Cardiac muscle cell (in vitro differentiated cells and primary cell): ENCODE measurements at places on chromosomes 13 and 19. TPM values are rescaled to one million over a fixed set of nuclear protein-coding genes. Genes with fewer than 3 reads are reported as not detected.

The NLRP5 gene
- not detected in 2 replicates for total RNA-seq

DNA sequence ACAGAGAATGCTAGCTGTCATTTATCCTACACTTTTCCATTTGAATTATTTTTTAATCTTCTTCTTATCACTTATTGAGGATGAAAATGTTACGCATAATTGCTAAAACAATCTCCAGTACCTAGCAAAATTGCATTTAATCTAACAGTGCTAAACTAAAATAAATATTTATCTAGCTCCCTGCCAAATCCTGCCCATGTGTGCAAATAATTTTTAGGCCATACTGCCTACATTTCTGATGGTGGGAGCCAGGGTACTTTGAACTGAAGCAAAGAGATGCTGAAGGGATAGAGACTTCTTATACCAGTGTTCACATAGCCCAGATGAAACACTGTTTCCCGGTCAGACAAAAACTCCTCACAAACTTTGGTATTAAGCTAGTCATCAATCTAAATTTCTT, 1268.7 kb upstream of the PCDH20 start:
- DNase-seq: no peak

GRCh38 chr13:33676045-33676989, 141.6 kb upstream of the RFC3 start:
- DNase-seq: peak; percentile 76

DNA sequence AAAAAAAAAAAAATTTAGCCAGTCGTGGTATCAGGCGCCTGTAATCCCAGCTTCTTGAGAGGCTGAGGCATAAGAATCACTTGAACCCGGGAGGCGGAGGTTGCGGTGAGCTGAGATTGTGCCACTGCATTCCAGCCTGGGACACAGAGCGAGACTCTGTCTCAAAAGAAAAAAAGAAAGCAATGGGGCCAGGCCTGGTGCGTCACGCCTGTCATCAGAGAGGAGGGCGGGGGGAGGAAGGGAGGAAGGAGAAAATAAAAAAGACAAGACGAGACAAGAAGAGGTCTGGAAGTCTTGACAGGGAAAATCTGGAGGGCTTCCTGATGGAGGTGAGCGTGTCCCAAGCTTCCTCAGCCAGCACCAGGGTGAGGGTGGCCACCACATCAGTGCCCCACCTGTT, 54.9 kb upstream of the PTPRS start:
- no peak for DNase-seq

The NTN5 gene
- total RNA-seq: 0.07 and 4.1 TPM in 2 replicates

DNA sequence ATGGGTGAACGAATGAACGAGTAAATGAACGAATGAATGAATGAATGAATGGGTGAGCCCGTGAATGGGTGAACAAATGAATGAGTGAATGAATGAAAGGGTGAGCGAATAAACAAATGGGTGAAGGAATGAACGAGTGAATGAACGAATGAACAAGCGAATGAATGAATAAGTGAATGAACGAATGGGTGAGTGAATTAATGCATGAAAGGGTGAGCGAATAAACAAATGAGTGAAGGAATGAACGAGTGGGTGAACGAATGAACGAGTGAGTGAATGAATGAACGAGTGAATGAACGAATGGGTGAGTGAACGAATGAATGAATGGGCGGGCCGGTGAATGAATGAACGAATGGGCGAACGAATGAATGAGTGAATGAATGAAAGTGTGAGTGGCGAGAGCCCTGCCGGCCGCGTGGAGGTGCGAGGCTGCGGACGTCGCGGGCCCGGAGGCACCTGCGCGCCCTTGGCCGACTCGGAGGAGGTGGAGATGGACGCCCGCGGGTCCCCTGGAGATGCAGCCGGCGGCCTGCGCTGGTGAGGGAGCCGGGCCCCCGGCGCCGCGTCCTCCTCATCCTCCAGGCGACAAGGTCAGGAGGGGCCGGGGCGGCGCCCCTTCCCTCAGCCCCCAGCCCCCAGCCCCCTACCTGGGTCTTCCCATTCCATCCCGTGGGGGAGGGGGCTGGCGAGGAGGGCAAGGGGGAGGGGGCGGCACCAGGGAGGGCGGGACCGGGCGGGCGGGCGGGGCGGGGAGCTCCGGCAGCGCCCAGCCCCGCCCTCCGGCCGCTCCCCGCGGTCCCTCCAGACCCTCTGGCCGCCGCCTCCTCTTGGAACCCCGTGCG, 15.4 kb downstream of the ANKRD24 start:
- peak; percentile 56 for DNase-seq

The NAPSA gene
- total RNA-seq: 0.32 and 3.5 TPM in 2 replicates

The KCNN4 gene
- total RNA-seq: 0.60 and 1.5 TPM in 2 replicates

DNA sequence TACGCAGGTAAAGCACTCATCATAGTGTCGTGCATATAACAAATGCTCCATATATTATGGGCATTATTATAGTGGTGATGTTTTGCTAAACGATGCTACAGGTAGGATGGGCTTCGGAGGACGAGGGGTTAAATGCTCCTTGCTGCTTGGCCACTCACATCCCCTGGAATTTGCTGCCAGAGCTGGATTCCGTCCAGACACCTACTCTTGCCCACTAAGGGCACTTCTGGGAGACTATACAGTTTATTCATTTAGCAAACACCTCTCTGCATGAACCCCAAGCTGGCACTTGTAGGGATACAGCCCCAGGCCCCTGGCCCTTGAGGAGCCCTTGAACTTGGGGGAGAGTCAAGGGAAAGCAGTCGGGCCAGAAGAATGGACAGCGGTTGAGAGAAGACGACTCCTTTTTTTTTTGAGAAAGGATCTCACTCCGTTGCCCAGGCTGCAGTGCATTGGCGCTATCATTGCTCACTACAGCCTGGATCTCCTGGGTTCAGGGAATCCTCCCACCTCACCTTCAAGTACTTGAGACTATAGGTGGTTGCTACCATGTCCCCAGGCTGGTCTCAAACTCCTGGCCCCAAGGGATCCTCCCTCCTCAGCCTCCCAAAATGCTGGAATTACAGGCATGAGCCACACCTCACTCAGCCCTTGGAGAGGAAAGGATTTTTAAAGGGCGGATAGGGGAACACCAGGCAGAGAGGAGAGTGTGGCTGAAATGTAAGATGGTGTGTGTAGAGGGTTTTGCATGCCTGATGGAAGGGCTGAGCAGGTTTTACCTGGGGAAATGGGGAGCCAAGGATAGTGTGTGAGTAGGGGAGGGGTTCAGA, 1.1 kb upstream of the MRPL34 start:
- DNase-seq: no peak

GRCh38 chr19:49818649-49819370, 721 bp downstream of the MED25 start:
- no peak for DNase-seq

- no peak for DNase-seq
These were observed 85.5 kb downstream of the ELF1 start for GRCh38 chr13:40933508-40934204.

DNA sequence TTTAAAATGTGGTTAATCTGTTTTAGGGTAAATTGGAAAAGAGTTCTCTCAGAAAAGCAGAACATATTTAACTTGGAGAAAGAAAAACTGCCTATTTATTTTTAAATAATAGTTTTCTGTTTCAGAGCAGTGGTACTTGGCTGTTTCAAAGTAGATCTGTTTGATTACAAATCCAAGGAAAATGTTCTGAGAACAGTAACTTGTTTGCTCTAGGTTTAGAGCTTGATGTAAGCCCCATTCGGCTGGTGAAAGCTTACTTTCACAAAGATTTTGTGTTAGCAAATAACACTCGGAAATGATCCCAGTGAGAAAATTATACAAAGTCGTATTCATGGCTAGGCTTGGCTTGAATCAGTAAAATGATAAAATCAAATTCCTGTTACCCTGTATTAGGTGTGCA, 395.8 kb upstream of the GPC6 start:
- no peak for DNase-seq

The CRX gene
- 0.11 and 0.15 TPM in 2 replicates for total RNA-seq

DNA sequence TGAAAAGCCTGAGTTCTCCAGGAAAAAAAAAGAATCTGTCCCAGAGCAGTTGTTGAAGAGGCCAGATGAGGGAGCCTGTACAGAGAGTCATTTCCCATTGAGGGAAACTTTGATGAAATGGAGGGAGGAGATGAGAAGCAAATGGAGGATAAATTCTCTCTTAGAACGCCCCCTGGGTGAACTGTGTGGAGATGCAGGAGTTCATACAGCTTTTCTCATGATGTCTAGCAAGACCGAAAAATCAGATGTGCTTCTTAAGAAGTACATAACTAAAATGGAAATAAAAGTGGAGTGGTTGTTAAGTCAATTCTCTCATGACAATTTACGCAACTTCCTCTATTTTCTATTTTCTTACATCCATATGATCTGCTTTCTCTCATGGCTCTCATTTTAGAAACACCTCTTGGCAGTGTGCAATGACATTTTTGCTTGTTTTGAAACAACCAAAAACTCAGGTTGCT, 1263.1 kb downstream of the PCDH9 start:
- peak; percentile 5 for DNase-seq

The RHPN2 gene
- total RNA-seq: 21.7 and 26.6 TPM in 2 replicates

- DNase-seq: peak; percentile 17
These were observed 219.2 kb downstream of the ENOX1 start for GRCh38 chr13:43567608-43568007.

- no peak for DNase-seq
These were observed 48.1 kb upstream of the SERPINE3 start for GRCh38 chr13:51291341-51291740.

GRCh38 chr19:46155237-46155636, 7.2 kb downstream of the IGFL2 start:
- no peak for DNase-seq

GRCh38 chr13:46355901-46356590, 31.0 kb downstream of the RUBCNL start:
- DNase-seq: no peak

The LHB gene
- total RNA-seq: 1.8 TPM in 1 of 2 replicates, not detected in the other

DNA sequence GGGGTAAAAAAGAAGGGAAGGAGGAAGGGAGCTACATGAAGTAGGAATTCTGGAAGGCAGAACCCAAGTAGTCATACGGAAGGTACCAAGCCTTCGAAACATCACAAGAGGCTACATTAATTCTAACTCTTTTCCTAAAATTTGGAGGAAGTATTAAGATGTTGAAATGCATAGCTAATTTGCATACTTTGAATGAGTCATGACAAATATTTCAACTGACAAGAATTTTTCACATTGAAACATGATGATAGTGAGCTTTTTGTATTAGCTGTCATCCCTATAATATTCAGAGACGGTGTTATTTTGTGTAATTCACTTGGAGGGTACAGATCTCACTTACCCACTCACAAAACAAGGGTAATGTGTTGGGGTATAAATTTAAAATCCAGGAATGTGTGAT, 9.1 kb upstream of the ACOD1 start:
- DNase-seq: no peak

The KIR2DL4 gene
- total RNA-seq: not detected in 2 replicates

DNA sequence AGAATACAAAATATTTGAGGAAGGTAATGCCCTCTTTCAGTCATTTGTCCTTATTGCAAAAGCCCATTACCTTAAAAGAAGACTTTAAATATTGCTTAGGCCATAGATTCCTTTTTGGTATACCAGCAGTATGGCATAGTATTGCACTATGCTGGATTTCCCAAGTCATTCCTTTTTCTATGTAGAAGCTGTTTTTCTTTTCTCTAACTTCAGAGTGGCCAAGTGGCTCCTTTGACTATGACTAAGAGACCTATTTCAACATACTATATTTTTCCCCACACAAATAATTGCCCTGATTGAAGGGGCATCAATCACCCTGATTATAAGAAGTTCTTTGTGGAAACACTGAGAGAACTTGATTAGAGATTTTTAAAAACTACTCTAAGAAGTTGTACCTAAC, 68.6 kb downstream of the UFM1 start:
- DNase-seq: no peak

DNA sequence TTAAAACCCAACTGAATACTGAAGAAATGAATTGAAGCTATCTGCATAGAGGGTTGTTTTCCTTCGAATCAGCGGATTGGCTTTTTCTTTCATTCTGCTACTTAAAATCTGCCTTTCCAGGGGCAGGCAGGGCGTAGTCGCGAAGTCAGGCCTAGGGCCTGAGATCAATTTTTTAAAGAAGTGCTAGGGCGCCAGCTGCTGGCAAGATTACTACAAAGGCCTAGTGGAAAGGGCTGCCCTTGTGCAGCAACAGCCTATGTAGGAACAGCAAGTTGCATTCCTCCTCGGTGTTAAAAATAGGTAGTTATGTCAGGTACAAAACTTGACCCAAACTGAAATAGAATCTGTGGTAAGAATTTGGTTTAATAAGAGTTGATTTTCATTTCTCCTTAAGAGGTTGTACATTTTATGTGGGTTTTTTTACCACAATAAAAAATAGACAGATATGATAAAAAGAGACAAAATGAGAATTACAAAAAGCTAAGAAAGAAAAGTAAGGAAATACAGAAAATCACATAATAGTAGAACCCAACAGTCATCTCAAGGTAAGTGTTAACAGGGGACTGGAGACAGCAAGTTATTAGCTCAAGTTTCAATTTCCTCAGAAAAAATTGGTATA, 9.5 kb upstream of the URAD start:
- DNase-seq: peak; percentile 52
